ENCODE measurements at places on chromosomes 1 and 21. TPM values are rescaled to one million over a fixed set of nuclear protein-coding genes. Genes with fewer than 3 reads are reported as not detected.

DNA sequence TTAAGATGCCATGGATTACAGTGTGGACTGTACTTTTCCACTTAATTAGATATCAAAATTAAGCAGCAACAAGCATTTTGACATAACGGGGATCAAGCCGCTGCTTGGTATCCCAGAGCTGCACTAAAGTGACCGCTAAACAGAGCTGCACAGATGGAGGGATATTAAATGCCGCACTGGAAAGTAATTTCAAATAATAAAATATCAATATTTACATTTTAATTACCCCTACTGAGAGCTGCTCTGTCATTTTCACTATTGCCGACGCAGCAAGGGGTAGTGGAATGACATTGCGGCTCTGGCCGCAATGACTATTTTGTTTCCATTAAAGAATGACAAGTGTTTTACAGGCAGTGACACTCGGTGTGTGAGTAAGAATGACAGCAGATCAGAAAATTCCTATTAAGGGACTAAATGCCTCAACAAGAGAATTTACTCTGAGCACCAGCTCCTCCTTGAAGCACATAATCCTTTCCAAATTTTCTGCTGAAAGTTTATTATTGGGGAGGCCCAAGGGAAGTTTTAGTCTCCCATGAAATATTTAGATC is 109.1 kb upstream of the USH2A start:
- no peaks in the 10 kb centered on the region for H3K27me3 ChIP-seq
- H3K36me3 ChIP-seq, result no peaks in the 10 kb centered on the region
- H3K27ac ChIP-seq, result no peak overlapping the region
- no peak overlapping the region for H3K4me3 ChIP-seq
- H3K4me1 ChIP-seq, result no peaks in the 10 kb centered on the region

DNA sequence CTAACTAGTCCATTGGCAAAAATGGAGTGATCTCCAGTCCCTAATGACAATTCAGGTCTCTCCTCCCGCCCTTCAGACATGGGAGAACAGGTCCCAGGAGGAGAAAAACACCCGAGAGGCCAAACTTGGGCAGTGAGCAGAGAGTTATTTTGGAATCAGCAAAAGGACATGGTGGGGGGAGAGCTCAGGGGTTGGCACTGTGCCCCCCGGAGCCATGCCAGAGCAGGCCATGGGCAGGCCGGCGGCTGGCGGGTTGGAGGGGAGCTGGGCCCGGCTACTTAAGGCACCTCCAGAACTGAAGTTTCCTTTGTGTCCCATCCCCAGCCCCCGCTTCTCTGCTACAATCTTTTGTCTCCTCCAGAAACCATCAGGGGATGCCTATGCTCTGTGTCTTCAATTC is 7.1 kb downstream of the LGR6 start:
- no peak for DNase-seq
- H3K4me1 ChIP-seq, result no peaks in the 10 kb centered on the region
- no peaks in the 10 kb centered on the region for H3K27me3 ChIP-seq
- no peaks in the 10 kb centered on the region for H3K36me3 ChIP-seq

Gene ERICH3
- total RNA-seq, result 0.30 TPM

Gene FCGR2B
- total RNA-seq, result 43.5 TPM

- H3K36me3 ChIP-seq, result no peaks in the 10 kb centered on the region
- H3K4me3 ChIP-seq, result no peak overlapping the region
- no peaks in the 10 kb centered on the region for H3K27me3 ChIP-seq
- no peaks in the 10 kb centered on the region for H3K4me1 ChIP-seq
Observed at GRCh38 chr1:175620376-175620775, 123.0 kb downstream of the TNR start.

Gene PEAR1
- total RNA-seq, result 51.4 TPM

GRCh38 chr1:184698016-184698415 is 56.6 kb downstream of the EDEM3 start:
- DNase-seq, result no peak
- H3K36me3 ChIP-seq, result peaks cover 7% of the 10 kb centered on the region
- H3K4me3 ChIP-seq, result no peak overlapping the region

Gene AUNIP
- not detected for total RNA-seq

DNA sequence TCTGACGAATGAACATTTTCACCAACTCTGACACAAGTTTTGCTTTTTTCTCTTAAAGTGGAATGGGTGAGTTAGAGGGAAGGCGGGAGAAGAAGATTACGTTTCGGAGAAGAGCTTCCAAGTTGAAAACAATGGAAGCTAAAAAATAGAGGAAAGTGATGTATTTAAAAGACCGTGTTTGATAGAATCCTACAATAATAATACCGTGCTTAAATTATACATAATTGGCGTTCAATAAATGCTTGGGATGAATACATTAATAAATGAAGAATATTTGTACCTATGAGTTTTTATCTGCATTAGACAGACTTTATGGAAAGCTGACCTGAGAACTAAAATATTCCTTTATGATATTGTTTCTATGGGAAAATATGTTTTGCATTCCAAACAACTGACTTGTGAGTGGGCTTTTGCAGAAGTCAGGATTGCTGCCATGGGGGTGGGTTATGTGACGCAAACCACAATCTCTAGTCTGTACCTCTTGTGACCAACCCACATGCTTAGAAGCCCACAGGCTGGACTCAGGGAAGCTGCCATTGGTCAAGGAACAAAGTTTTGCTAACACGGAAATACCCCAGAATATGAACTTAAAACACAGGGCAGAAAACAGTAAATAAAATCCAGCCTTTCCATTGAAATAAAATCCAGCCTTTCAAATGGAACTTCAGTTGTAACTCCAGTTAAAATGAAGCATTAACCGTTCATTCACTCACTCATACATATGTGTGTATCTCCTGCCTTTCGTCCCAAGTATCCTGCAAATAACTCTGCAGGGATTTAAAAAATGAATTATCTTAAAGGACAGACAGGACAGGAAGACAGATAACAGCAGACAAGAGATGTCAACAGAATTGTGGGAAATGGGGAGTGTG is 21.3 kb upstream of the ATF3 start:
- no peak for DNase-seq
- H3K36me3 ChIP-seq, result no peaks in the 10 kb centered on the region
- peaks cover 9% of the 10 kb centered on the region for H3K4me1 ChIP-seq
- no peaks in the 10 kb centered on the region for H3K27me3 ChIP-seq

- DNase-seq, result no peak
- H3K27ac ChIP-seq, result no peak overlapping the region
- H3K27me3 ChIP-seq, result no peaks in the 10 kb centered on the region
- H3K36me3 ChIP-seq, result no peaks in the 10 kb centered on the region
- peaks cover 6% of the 10 kb centered on the region for H3K4me1 ChIP-seq
Observed at GRCh38 chr21:33205476-33205875, 24.3 kb upstream of the IFNAR2 start.

DNA sequence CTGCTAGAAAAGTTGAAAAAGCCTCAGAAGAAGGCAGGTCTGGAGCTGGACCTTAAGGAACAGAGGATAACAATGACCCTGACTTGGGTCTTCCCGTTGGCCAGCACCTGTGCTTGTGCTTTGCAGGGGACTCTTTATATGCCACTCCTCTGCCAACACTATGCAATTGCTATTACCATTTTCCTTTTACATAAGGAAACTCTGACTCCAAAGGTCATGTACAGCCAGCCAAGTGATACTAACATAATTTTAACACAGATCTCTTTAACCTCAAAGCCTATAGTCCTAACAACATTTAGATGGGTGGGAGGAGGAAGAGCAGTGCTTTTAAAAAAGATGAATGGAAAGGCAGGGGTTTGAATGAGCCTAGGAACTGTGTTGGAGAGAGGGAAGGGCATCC is 106.6 kb upstream of the RAB4A start:
- no peak for DNase-seq
- no peaks in the 10 kb centered on the region for H3K4me1 ChIP-seq
- H3K4me3 ChIP-seq, result no peak overlapping the region
- H3K27me3 ChIP-seq, result no peaks in the 10 kb centered on the region
- H3K27ac ChIP-seq, result no peak overlapping the region

Gene SLC16A4
- total RNA-seq, result 16.6 TPM

DNA sequence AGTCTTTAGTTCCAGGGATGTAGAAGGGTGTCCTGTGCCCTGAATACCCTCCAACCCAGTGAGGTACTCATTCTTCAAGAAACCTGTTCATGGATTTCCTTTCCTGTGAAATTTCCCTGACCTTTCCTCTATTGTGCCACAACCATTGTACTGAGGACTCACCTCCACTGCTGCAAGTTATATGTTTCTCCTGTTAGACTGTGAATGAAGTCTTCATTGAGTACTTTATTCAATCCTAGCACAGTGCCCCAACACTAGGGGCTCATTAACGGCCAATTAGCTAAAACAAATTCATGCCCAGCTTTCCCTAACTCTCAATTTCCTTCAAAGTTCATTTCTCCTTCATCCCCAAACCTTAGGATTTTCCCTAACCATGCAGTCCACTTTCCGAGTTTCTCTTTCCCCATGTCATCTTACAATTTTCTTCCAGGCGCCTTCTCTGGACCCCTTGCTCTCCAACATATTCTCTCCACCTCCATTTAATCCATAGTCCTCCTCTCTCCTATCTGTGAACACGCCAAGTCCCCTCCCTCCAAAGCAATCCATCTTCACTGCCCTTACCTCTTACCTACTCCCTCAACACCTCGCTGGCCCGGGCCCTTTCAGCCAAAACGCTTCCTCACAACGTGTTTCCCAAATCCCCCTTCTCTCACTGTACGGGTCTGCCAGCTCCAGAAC is 1.3 kb downstream of the TRIM33 start:
- peak overlapping the region; percentile 99 for H3K27ac ChIP-seq
- DNase-seq, result no peak
- H3K36me3 ChIP-seq, result no peaks in the 10 kb centered on the region
- H3K4me1 ChIP-seq, result peaks cover 32% of the 10 kb centered on the region

- no peaks in the 10 kb centered on the region for H3K4me1 ChIP-seq
- no peaks in the 10 kb centered on the region for H3K36me3 ChIP-seq
Observed at GRCh38 chr1:20074055-20074724, 4.2 kb downstream of the PLA2G5 start.

- no peaks in the 10 kb centered on the region for H3K36me3 ChIP-seq
- H3K4me3 ChIP-seq, result no peak overlapping the region
- no peak for DNase-seq
- H3K4me1 ChIP-seq, result peaks cover 8% of the 10 kb centered on the region
- H3K27ac ChIP-seq, result no peak overlapping the region
Observed at GRCh38 chr1:28548318-28548717, 4.6 kb upstream of the TRNAU1AP start.

Data from tibial nerve (tissue), 4 donors.